ENCODE measurements at places on chromosomes 4 and X.

DNA sequence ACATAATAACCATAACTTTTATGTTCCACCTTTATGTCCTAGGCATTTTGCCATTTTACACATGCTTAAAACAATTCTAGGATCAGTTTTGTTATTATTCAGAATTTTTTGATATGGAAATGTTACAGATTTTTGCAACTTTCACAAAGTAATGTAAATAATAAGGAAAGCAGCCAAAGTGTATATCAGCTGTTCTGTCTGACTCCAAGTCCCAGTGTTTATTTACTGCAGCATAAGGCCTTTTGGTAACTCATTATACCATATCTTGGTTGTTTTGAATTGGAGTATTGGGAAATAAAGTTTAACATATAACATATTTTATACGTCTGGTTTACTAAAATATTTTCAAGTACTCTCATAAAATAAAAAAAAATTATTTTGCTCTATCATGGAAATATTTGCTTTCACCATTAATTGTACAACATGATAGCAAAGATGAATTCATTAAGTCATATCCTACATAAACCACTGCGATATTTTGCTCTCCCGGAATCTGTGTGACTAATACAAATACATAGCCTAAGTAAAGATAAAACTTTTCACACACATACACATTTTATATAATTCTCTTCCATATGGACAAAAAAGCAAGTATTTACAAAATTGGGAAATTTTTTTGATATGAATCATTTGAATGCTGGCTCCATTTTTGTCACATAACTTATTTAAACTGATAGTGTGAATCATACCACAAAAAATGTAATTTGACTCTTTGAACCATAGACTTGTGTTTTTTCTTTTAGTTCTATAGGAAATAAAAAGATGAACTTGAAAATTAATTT is 399.0 kb downstream of the PABPC4L start:
- no peak for DNase-seq

- DNase-seq = peak; percentile 69
These were observed 667.6 kb downstream of the PCDH18 start for GRCh38 chr4:136864604-136865185.

DNA sequence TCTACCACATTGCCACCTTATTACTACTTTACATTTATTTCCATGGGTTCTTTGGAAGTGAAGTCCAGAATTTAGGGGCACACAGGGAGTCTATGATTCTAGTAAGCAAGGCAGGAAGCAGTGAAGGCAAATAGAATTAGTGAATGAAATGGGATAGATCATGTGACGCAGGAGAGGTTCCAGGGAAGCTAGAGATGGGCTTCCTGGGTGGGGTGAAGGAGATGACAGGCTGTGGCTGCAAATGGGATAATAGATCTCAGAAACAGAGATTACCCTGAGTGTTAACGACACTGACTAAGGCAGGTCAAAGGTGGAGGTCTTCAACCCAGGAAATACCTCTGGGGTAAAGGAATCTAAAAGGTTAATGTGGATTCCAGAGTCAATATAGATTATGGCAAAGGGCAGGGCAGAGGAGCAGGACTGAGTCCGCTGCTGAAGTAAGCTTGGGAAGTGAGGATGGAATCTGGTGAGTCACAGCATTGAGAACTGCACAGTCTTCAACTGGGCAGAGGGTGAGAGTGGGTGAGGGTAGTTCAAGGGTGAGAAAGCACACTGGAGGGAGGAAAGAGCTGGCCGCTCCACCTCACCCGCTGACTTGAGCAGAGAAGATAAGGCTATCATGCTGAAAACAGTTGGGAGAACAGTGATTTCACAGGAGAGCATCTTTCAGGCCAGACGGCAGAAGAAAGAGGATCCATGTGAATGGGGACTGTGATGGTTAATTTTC is 70.8 kb downstream of the ANXA3 start:
- DNase-seq = no peak

GRCh38 chr4:9970399-9971011 is 50.8 kb downstream of the SLC2A9 start:
- no peak for DNase-seq

DNA sequence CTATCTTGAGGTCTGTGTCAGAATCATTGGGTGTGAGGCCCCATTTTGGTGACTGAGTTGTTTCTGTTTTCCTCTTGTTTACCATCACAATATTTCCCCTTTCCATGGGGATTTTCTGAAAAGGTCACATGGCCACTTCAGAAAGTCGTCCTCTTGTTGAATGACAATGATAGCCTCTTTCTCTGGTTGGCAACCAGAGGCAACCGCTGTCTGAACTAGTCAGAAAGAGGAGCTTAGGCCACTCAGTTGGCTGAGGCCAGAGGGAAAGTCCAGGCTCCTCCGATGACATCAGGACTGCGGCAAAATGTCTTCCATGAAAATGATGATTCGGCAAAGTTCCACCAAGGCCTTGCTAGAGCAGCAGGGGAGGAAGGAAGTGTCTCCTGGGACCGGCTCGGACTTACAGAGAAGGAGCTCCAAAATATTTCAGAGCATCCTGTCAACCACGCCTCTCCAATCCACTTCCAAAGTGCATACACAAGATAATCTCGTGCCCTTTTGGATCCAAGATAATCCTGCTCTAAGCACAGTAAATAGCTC is 19.1 kb upstream of the RBM47 start:
- no peak for DNase-seq

- DNase-seq = peak; percentile 79
These were observed 79.8 kb downstream of the RLIM start for GRCh38 chrX:74534569-74535038.

DNA sequence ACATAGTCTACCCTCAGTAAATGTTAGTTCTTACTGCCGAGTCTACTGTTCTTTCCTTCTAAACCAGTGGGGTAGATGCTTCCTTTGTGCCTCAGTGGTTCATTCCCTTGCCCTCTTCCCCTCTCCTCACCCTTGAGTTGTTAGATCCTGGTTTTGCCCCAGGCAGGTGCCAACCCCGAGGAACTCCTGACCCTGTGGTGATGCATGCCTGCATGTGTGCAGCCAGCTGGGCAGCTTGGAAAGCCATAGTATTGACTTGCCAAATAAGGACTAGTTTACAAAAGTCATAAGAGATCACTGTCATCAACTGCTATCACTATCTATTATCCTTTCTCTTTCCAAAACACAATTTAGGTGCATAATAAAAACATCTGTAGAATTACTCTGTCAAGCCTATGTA is 50.9 kb downstream of the REPS2 start:
- no peak for DNase-seq

GRCh38 chr4:150699599-150699998 is 117.6 kb downstream of the MAB21L2 start:
- no peak for DNase-seq

DNA sequence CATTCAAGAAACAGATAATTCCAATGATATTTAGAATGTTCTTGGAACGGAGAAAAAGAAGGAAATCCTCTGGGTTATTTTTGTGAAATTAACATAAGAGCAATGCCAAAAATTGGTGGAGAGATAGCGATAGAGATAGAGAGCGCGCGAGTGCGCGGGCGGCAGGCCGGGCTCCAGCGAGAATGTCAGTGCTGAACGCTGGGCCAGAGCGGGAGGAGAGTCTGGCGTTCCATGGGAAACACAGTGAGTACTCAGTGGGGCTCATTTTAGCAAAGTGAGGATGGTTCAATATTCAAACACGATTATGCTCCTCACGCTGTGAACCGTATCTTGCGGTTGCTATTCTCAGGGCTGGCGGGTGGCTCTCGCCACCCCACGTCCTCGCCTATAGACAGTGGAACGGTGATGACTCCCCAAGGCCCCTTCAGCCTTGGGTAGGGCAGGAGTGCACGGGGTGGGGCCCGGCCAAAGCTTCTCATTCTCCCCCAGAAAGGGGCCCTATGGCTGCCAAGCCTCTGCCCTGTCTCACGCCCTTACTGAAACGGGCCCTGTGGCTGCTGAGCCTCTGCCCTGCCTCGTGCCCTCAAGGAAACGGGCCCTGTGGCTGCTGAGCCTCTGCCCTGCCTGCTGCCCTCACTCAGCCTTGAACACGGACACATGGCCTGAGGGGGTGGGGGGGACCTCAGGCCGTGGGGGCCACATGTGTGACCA is 16.9 kb downstream of the CPLX1 start:
- DNase-seq = no peak

DNA sequence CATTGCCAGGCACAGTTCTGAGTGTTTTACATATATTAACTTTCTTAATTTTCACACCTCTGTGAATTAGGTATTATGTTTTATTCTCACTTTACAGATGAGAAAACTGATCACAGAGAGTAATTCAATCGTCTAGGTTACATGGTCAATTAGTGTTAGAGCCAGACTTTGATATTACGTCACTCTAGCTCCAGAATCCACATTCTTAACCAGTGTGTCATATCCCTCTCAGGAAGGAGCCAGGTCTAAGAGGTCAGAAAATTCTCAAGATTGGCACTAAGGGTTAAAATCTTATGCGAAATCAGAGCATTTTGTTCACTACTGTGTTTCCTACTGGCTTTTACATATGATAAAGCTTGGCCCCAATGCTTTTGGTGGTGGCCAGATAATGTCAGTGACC is 7.4 kb downstream of the DMP1 start:
- DNase-seq = no peak

GRCh38 chr4:86401826-86402225 is 42.0 kb upstream of the MAPK10 start:
- DNase-seq = no peak

GRCh38 chrX:67351411-67351810 is 192.4 kb upstream of the AR start:
- peak; percentile 7 for DNase-seq

- DNase-seq = no peak
These were observed 1.4 kb upstream of the UGT2B4 start for GRCh38 chr4:69497076-69497475.

DNA sequence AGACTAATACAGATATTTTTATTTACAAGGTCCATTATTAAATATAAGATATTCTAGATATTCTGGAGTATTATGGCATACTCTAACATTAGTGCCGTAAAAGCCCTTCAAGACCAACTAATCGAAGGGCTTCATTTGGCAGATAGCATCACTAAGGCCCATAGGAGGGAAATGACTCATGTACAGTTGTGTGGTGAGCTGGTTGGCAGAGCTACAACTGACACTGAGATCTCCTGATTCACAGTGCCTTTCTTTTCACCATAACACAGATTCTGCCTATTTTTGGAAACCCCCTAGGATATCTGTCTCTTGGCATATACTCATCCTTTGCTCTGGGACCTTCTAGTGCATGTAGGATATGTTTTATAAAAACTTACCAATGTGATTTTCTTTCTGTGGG is 201.7 kb upstream of the AFF2 start:
- DNase-seq = peak; percentile 21

- DNase-seq = peak; percentile 1
These were observed 469.7 kb upstream of the FGF16 start for GRCh38 chrX:76977452-76977851.

DNA sequence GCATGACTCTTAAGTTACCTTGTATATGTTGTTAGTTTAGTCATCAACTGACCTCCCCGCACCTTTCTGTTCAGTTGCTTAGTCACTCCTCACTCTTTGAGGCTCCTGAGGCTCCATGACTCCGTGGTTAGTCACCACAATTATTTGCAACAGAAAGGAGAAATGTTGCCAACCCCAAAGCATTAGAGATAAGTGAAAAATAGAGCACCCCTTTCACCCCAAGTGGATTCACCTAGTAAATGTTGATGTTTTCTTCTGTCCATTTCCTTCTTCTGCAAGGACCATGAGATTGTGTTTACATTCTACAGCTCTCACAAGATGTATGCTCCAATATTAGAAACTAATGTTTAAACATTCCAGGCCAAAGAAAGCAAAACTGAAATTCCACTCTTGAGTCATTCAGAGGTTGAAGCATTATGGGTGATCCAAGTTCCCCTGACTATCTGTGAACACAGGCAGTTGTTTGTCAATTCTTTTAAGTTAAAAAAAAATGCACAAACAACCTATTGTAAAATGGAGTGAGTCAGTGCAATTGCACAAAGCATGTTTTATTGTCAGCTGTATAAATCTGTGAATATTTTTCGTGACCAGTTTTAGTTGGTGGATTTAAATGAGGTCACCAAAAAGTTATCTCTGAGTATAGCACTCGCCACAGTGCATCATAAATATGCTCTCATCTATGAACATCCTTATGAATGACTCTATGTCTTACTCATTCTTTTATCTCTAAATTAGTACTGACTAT is 552.4 kb upstream of the MAGEB2 start:
- peak; percentile 2 for DNase-seq

DNA sequence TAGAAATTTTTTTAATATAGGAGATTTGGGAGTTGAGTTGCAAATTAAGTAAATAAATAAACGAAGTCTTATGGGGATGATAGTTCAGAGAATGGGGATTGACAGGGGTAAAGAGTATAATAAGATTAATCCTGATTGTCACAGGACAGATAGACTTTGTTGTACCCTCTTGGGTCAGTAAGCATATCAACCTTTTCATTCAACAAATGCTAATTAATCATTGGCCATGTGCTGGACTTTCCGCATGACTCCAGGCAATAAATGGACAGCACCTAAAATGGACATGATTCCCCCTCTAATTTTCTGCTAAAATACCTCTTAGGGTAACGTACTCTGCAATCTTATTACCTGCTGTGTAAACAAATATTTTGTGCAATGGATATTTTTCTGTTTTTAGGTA is 1331.1 kb upstream of the ADGRL3 start:
- DNase-seq = no peak

DNA sequence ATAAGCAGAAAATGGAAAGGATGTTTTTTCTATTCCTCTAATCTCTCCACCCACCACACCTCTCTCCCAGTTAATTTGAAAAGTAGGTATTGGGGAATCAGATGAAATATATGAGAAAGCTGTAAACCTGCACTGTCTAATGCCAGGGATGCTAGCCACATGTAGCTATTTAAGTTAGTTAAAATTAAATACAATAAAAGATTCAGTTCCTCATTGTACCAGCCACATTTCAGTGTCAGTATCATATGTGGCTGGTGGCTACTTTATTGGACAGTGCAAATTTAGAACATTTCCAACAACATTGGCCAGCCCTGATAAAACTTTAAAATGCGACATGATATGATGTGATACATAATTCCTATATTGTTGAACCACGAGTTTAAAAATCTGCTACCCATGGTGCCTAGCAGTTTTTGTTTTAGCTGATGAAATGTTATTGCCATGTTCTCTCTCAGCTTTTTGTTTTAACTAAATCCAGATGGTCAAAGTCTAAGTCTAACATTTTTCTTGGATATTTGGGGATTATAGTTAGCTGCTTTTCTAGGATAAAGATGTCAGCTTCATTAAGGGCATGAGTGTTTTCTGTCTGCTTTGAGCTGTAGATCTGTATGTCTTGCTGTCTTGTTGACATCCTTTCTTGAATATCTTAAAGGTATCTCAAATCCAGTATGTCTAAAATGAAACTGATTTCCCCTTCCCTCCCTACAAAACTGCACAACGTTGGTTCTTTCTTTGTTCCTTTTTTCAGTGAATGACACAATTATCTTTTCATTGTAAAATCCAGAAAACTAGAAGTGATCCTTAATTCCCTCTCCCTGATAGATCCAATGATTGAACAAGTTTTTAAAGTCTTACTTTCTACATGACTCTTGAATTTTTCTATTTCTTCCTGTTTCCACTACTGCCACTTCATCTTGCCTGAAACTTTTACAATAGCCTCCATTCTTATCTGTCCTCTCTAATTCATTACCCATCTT is 6.2 kb downstream of the ARFIP1 start:
- DNase-seq = no peak
